ENCODE measurements at places on chromosomes 7 and 10.

DNA sequence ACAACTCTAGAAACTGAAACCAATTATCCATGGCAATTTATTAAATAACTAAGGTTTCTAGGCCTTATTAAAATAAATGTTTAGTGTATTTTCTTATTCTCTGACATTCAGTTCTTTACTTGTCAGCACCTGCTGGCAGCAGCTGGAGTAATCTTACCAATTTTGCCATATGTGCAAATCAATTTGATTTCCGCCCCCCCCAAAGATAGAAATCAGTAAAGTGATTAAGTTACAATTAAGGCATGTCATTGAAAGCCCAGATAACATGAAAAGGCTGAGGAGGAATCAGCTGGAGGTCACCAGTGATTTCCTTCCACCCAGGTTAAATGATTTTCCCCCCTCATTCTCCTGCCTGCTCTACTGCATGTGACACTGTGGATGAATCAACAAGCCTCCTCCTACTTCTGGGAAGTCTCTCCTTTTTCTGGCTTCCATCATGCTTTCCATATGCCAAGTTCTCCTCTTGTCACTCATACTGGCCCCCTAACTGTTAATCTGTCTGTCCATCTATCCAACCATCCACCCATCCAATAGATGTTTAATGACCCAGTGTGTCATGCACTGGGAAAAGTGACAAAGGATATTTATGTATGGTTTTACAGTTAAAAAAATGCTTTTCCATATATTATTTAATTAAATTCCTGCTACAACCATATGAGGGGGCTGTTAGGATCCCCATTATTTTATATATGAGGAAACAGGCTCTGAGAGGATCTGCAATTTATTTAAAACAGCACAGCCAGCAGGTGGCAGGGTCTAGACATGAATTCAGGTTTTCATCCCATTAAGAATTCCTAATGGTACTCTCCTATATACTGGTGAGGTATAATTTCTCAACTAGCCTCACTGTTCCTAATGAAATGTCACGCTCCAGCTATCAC is 116.5 kb downstream of the ATXN7L1 start:
- DNase-seq: peak; percentile 32

- DNase-seq: no peak
These were observed 1081.6 kb downstream of the SORCS1 start for GRCh38 chr10:106082865-106083264.

- no peak for DNase-seq
These were observed 1.2 kb downstream of the PLOD3 start for GRCh38 chr7:101216001-101216859.

GRCh38 chr10:96747734-96748550 is 27.6 kb upstream of the PIK3AP1 start:
- DNase-seq: peak; percentile 23

DNA sequence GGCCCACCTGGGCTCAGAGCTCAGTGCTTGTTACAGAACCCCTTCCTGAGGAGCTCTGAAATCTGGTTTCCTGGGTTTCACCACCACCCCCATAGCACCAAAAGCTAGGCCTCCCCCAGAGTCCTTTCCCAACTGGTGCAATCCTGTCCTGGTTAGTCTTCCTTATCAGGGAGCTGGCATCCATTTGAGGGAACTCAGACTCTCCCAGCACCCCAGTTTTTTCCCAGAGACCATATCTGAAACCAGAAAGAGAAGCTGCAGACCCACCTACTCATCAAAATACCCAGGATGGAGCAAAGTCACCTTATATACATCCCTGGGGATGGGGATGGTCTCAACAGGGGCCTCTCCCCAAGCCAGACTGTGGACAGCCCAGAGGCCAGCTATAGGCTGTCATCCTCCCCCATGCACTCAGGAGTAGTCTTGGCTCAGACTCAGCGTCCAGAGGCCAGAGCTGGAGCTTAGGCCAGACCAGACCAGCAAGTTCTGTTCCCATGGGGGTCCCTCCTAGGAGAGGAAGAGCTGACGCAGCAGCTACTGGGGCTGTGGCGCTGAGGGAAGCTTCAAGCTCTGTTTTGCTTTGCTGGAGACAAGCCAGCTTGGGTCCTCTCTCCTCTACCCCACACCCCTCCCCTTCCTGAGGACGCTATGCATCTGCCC is 3.0 kb downstream of the TBATA start:
- no peak for DNase-seq

- DNase-seq: no peak
These were observed 1017.5 kb downstream of the XPNPEP1 start for GRCh38 chr10:108905821-108906220.

DNA sequence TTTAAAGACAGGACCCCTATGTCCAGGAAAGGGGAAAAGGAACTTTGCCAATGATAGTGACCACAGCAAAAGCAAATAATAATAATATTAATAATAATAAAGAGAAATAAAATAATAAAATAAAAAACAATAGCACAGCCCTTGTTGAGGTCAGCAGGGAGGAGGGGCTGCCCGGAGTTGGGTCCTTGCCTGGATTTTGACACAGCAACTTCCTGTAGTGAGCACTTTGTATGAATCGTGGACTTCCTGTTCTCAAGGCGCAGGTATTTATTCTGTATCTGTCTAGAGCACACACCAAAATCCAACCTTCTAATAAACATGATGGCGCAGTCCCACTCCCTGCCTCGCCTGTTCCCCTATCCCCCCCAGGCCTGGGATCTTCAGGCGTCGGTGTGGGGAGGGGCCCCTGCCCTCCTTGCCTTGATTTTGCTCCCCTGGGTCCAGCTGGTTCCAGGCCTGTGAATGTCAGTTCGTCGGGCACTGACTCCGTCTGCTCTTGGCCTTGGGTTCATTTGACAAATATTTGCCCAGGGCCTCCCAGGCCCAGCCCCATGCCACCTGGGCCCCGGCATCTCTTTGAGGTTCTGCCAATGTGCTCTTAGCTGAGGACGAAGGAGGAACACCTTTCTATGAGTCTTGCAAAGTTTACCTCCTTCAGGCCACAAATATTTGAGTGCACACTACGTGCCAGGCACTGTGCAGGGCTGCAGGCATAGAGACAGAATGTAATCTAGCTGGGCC is 13.9 kb downstream of the TRIM8 start:
- no peak for DNase-seq

GRCh38 chr10:94232711-94233383 is 129.9 kb downstream of the NOC3L start:
- DNase-seq: no peak

DNA sequence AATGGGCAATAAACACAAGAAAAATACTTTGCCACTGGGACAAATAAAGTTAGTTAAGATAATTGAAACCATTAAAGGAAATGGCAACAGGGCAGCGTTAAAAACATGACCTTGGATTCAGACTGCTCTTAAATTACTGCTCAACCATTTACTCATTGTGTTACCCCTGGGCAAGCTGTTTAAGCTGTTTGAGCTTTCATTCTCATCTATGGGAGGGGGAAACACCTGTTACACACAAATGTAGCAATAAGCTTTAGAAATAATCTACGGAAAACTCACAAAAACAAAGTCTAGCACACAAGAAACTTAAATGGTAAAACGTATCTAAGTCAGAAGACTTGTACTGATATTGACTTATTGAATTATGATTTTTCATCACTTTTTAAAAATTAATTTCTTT is 137.1 kb downstream of the KMT2E start:
- no peak for DNase-seq

- no peak for DNase-seq
These were observed 5.0 kb downstream of the ZRANB1 start for GRCh38 chr10:124946945-124947344.

- DNase-seq: no peak
These were observed 286.4 kb upstream of the LRRN3 start for GRCh38 chr7:110804501-110804900.

- no peak for DNase-seq
These were observed 95.1 kb downstream of the NRBF2 start for GRCh38 chr10:63228237-63228636.

GRCh38 chr7:100397315-100398081 is 24.2 kb downstream of the PILRA start:
- no peak for DNase-seq

DNA sequence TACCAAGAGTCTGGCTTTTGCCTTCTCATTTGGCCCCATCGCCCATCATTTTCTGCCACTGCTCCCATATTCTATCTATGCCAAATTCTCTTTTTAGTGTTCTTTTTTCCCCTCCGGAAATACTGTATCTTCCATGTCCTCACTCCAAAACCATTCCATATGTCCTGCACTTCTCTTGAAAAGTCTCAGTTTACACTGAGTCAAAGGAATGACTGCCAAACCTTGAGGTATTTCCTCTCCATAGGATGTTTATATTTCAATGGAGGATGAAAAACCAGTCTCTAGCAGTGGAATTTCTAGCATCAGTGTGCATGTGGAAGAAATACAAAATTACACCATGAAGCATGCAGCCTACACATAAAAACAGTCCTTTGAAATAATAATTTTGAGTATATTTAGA is 121.4 kb upstream of the PHYHIPL start:
- no peak for DNase-seq

DNA sequence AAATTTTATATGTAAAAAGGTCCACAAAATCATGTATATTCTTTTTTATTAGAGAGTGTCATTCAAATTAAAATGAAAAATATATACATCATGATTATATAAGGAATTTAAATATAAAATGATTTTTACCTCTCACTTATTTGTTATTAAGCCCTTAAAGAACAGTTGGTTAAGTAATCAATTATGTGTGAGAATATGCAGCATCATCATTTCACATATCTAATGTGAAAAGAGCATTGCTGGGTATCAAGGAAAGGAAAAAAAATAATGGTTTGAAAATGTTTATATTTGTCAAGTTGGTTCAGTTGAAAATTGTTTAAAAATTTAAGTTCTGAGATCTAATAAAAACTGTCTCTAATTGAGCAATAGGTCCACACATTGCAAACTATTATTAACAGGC is 363.6 kb upstream of the GRM3 start:
- DNase-seq: no peak
